ENCODE measurements at places on chromosomes 16 and 17.

- DNase-seq: no peak
Measured at GRCh38 chr17:74011966-74012365, 191.5 kb upstream of the RPL38 start.

DNA sequence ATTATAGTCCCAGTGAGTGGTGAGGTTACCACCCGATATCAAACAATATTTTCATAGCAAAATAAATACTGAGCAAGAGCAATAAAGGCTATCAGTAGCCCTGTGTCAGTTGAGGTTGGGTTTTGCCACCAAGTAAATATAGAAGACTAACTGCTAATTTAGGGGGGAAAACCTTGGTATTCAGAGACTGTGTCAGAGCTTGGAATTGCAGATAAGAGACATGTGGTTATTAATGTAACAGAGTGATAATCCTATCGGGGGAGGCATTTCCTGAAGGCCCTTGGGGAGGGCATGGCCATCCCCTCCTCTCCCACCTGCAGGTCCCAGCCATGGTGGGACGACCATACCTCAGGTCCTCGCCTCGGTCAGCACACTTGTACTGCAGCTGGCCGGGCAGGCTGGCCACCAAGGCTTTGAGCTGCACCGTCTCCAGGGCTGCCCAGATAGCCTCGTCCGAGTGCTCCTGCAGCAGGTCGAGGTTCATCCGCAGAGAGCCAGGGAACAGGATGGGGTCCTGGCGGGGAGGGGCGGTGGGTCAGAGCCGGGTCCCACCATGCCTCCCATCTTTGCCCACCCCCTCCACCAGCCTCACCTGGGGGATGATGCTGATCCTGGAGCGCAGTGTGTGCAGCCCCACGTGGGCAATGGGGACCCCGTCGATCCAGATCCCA lies 68.9 kb downstream of the ABCC6 start:
- DNase-seq: no peak

GRCh38 chr16:51272420-51272819 lies 121.3 kb upstream of the SALL1 start:
- no peak for DNase-seq

- no peak for DNase-seq
Measured at GRCh38 chr16:85988723-85989313, 89.9 kb downstream of the IRF8 start.

DNA sequence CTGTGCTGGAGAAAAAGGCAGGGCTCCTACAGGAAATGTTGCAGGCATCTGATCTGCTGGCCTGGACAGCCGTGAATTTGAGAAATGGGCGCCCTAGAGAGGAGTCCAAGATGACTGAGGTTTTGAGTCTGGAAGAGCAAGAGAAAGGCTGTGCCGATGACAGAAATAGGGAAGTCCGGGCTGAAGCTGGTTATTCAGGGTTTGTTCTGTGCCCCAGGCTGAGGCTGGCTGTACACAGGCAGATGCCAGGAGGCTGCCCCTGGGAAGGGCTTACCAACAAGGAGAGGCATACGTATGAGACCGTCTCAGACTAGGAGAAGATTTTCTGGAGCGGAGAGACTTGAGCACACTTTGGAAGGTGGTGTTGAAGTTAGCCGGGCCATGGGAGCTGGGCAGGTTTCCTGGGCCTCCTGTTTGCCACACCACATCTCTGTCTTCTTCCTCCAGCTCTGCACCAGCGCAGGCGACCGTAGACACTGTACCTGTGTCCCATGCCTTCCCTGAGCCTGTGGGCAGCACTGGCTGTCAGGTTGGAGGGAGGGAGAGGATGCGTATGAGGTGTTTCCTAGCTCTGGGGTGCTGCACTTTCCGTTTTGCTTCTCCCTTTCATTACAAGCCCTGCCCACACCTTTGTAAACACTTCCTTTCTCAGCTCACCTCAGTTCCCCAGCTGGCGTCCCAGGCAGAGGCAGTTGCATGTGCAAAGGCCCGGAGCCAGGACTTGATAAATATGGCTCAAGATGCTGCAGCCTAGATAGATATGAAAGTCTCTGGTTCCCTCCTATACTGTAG lies 80.8 kb downstream of the SPECC1 start:
- no peak for DNase-seq

DNA sequence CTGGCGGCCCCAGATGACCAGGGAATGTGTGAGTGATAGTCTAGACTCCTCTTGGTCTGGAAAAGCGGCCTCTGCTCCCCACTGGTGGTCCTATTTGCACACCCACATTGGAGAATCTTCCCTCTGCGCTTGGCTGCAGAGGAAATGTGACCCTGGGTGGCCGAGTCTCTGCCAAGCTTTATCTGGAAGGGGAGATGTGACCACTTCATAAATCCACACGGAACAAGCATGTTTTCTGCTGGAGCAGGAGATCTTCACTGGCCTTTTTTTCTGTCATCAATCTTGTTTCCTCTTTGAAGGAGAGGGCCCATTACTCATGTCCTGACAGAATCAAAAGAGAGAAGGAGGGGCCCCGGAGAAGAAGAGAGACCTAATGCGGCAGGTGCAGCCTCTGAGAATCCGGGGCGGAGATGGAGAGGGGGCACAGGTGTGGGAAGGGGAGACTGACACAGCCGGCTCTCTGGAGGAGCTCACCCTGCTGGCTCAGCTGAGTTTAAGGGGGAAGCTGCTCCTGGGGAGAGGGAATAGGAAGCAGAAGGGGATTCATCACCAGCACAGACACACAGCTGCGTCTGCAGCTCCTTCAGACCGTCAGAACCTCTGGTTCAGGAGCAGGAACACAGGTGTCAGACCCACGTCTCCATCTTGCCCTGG lies 116.3 kb downstream of the SOX9 start:
- no peak for DNase-seq

Data from AG08396 (cell line).